CD4-positive, alpha-beta T cell treated with Interleukin-15 for 4 hours (primary cell): ENCODE measurements at places on chromosomes 5 and 9.

- no peak for DNase-seq
These were observed 9.5 kb upstream of the NKD2 start for GRCh38 chr5:999032-999501.

DNA sequence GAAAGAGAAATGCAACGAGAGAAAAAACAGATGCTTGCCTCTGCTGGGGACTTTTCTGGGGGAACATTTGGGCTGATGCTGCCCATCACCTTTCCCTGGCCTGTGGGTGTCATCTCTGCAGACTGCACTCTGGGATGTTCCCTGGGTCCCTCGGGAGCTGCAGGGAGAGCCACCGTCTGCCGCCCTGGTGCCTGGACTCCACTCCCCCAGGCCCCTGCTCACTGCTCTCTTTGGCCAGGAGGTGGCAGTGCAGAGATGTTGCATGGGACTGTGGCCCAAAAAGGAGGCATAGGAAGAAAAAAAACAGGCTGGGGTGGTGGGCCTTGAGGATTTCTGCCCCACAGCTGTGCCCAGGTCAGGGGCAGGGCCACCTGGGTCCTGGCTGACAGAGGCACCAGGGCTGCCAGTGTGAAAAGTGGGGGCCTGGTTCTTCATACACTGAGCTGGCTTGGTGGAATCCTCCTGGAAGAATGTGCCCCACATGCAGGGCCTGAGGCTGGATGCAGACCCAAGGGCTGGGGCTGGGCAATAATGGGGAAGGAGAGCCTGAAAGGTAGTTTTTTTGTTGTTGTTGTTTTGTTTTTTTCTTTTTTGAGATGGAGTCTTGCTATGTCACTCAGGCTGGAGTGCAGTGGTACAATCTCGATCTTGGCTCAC, 353.6 kb downstream of the SLIT3 start:
- DNase-seq, result no peak

- DNase-seq, result no peak
These were observed 44.0 kb downstream of the TMOD1 start for GRCh38 chr9:97545486-97545885.

GRCh38 chr9:113932906-113933584, 56.9 kb downstream of the ZNF618 start:
- no peak for DNase-seq

- no peak for DNase-seq
These were observed 86.7 kb downstream of the INSYN2B start for GRCh38 chr5:169893571-169893970.

- peak; percentile 27 for DNase-seq
These were observed at the start of gene ARID3C for GRCh38 chr9:34628656-34629490. ARID3C (minus strand) TSS chr9:34629066; CDS start chr9:34628014, 1,052 bp downstream.

- DNase-seq, result no peak
These were observed 1.1 kb downstream of the ECM2 start for GRCh38 chr9:92534674-92535073.

DNA sequence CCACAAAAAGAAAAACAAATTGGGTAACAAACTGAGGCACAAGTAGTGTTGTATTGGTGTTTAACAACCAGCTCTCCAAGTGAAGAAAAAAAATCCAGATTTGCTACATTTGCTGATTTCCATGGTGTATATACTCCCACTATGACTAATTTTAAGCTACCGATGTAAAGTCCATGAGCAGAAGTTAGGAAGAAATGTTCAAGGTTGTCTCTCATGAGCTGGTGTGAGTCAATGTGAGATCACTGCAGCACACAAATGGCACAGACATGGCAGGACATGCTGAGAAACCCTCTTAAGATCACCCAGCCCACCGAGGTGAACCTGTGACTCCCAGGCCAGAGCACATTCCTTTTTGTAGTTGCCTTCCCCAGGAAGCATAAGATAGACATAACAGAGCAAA, 36.2 kb downstream of the SLC44A1 start:
- no peak for DNase-seq

DNA sequence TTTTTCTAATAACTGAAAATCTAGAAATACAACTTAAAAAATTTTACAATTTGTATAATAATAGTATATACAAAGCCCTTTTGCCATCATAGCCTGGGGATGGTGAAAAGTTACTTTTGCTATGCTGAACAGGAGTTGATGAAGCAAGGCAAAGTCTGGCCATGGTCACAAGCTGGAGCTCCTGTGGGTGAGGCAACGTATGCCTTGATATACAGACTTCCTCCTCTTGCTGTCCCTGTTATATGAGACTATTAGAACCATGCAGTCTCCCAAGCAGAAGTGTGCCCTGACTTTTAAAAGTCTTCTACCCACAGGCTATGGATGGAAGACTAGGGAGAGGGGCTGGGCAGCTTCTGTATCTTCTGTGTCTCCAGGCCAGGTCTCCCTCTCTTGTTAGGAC, 15.7 kb downstream of the FAM151B start:
- DNase-seq, result no peak

- DNase-seq, result no peak
These were observed 7.7 kb downstream of the CDKN2AIPNL start for GRCh38 chr5:134403951-134404350.

DNA sequence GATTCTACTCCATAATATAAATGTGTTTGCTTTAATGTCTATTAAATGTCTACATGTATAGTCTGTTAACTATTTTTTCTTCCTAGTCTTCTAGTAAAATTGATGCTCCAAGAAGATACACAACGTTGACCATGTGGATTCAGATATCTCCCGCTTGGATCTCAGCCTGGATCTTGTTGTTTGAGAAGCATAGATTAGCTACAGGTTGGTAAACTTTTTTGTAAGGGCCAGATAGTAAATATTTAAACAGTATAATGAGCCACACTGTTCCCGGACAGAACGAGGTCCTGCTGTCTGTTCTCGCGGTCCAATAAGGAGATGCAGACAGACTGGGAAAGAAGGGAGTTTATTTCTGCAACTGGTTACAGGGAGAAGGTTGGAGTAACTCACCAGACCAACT, 86.2 kb upstream of the IL12B start:
- DNase-seq, result no peak

DNA sequence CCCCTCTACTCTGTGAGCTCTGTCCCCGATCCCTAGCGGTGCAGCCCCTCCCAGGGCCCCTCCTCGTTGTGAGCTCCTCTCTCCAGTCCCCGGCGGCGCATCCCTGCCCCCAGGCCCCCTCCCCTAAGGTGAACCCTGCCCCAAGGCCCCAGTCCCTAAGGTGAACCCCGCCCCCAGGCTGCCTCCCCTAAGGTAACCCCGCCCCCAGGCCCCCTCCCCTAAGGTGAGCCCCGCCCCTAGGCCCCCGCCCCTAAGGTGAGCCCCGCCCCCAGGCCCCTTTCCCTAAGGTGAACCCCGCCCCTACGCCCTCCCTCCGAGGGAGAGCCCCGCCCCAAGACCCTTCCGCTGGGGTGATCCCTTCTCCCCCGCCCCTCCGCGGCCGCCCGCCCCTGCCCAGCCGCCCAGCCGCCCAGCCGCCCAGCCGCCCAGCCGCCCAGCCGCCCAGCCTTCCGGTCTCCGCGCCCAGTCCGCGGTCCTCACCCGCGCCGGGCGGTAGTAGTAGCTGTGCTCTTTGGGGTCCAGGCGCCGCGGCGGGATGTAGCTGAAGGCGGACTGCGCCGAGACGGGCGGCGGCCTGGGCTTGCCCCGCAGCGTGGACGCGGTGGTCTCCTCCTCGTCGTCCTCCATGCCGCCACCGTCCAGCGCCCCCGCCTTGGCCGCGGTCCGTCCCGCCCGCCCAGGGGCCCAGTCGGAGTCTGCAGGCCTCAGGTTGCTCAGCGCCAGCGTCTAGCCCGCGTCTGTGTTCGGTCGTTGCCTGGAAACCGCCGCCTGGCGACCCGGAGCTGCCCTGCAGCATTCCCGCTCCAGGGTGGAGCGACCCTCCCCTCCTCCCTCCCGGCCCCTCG, at the start of gene CFAP90:
CFAP90 (minus strand) TSS at position 739 of the 845 bp plus-strand sequence; CDS start at position 627, 112 bp downstream.
- no peak for DNase-seq

DNA sequence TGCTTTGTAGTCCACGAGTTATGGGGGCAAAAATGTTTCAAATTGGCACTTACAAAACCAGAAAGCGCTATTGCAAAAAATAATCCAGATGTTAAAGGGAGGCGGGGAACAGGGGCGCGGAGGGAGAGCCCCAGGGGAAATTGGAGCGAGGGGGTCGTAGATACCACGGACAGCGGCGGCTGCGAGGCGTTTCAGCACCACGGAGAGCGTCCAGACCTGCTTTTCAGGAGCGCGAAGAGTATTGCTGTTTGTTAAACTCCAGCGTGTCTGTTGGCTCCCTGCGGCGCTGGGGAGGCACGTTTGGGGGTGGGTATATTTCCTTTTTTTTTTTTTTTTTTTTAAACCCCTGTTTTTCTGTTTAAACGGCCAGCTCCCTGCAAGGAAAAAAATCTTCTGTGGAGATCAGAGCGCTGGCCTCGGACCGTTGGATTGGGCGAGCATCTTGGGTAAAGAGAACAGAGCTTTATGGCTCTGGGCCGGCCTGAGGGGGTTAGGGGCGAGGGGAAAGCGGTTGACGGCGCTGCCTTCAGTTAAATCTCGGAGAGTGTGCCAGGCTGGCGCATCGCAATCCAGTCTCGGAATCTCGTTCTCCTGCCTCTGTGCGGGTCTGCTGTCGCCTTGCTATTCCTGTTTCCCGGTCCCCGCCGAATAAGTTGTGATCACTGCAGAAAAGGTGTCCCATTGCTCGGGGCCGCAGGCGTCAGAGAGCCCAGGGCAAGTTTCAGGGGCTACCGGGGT, at the start of gene GLRA1:
GLRA1 (minus strand) TSS at position 288 of the 738 bp plus-strand sequence. CDS start 302 bp downstream, outside the sequence.
- peak; percentile 43 for DNase-seq

- DNase-seq, result peak; percentile 59
These were observed 451.8 kb downstream of the RAB3C start for GRCh38 chr5:59034498-59035186.

DNA sequence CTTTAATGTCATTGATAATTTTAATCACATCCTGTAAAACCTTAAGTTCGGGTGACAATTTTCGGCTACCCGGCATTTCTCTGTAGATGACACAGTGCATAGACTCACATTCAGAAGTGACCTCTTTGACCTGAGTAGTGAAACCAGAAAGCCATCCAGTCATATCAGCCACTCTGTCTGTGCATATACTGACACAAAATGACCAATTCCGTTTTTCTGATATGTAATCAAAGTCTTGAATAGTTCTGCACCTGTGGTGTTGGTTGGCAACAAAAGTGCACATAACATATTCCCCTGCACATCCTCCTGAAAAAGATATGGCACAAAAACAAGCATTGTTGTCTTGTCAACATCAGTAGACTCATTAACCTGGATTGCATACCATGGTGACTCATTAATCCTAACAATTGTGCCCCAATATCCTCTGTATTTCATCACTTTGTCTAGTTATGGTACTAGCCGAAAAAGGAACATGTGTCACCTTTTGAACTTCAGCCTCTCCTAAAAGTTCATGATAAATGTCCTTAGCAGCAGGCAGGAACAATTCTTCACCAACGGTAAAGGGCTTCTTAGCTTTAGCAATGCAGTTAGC, 4.6 kb upstream of the HNRNPA0 start:
- DNase-seq, result no peak

GRCh38 chr5:34684281-34684979, 28.3 kb downstream of the RAI14 start:
- no peak for DNase-seq

- DNase-seq, result no peak
These were observed 94.1 kb downstream of the RASEF start for GRCh38 chr9:82968816-82969215.

DNA sequence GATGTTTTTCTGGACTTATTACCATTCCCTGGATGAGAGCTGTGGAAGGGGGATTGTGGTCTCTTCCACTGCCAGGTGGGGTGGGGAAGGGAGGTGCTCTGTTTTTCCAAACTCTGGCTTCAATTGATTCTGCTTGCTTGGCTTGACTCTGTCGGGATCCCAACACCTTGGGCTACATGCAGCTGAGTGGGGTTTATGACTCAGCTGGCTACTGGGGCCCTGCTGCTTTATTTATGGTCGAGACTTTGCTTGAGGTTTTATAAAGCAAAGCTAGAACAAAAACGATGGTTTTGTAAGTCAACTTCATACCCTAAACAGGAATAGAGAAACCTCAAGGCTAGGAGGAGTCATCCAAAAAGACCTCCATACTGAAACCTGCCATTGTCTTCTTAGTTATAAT, 76.3 kb downstream of the AOPEP start:
- no peak for DNase-seq

DNA sequence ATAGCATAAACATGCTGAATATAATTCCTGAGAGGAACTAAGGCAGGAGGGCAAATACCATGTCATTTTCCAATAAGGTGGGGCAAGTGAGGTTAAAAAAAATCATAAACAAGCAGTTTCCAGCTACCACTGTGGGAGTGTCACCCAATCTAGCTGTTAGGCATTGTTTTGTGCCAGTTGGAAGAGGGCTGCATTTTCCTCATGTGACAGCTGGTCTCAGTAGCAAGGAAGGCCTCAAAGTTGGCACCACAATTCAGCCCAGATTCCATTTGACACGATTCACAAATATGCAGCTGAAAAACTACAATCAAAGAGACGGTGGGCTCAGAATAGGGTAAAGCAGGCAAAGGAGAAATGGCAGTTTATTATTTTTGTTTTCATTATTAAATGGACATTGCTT, 636.1 kb downstream of the KIF4B start:
- DNase-seq, result no peak

- no peak for DNase-seq
These were observed 419.4 kb downstream of the RAB3C start for GRCh38 chr5:59002162-59002825.

GRCh38 chr9:115104908-115105307, 13.0 kb downstream of the TNC start:
- no peak for DNase-seq

GRCh38 chr9:30697958-30698357, 1686.5 kb upstream of the ACO1 start:
- no peak for DNase-seq

DNA sequence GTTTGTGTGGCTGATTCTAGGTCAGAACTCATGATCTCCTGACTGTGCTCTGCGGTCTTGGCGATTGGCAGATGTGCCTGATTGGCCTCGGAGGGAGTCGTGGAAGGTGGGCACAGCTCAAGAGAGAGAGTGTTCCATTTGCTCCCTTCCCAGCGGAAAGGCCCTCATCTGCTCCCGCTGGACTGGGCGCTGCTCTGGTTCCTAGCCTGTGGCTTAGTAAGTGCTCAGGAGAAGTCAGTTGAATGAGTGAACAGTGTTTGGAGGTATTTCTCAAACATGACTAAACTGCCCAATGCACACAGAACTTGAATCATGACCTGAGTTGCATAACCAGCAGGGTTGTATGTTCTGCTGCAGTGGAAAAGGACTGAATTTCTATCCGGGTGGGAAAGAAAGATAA, 120.2 kb upstream of the PITX1 start:
- DNase-seq, result no peak

GRCh38 chr5:80976985-80977384, 16.8 kb downstream of the RASGRF2 start:
- DNase-seq, result no peak

DNA sequence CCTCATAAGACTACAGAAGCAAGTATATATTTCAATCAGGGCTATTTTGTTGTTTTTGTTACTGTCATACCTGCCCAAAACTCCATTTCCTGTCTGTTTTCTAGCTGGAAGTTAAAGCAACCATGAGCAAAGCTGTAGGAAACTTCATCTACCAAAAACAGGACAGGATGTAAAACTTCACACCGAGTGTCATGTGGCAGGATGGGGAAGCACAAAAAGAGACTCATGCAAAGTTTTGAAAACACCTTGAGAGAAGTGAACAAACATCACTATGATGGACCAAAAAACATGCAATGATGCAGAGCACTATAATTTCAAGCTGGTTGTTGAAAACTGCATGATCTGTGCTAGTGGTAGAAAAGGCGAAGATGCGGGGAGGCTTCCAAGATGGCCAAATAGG, 6.3 kb upstream of the GZMA start:
- peak; percentile 28 for DNase-seq
